T-helper 22 cell (primary cell): ENCODE measurements at places on chromosomes 7 and 10.

DNA sequence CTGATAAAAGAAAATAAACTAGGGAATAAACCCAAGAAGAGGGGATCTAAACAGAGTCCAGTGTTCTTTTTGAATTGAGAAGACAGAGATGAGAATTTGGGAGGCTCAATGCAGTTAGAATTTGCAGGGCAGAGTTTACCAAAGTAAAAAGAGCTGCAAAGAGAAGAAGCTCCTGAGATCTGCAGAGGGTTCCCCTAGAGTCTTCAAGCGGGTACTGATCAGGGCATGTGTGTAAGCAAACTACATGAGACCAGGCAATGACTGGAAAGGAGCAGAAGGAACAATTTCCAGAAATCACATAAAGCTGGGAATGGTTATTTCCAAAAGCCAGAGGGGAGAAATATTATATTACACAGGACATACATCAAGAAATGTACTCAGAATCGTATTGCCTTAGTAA is 58.1 kb upstream of the TES start:
- DNase-seq, result no peak

DNA sequence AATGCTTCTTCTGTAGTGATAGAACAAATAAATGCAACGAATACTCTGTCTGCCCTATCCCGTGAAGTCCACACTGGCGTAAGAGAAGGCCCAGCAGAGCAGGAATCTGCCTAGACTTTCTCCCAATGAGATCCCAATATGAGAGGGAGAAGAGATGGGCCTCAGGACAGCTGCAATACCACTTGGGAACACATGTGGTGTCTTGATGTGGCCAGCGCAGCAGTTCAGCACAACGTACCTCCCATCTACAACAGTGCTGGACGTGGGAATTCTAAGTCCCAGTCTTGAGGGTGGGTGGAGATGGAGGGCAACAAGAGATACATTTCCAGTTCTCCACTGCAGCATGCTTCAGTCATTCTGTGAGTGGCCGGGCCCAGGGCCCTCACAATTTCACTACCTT is 45.8 kb downstream of the FIGNL1 start:
- DNase-seq, result no peak

DNA sequence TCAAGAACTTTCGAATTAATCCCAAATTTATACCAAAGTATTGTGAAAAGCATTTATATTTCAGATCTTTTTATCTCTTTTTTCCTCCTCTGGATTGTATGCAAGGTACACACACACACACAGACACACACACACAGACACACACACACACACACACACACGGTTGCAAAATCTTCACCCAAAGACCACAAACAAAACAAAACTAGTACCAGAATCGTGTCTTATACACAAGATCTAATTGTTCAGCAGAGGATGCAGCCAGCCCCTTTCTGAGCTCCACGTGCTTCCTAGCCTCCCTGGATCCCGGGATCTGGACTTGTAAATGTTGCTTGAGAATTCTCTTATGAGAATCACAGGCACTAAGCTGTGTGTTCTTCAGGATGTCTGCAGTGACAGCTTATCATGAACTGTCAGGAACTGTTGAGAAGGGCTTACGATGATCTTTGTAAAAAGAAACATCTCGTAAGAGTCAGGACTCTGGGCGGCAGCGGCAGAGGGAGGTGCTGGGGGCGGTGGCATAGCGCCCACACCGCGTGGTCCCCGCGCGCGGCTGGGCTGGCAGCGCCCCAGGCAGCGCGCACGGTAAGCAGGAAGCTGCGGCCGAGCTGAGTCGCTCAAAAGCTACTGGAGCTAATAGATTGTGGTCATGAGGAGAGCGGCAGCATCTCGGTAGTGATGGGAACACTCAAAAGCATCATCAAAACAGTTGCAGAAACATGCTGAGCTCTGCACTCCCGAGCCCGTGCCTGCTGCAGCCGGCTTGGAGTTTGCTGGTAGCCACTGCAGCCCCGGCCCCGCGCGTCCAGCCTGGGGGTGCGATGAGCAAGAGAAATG is 277.6 kb downstream of the GATA3 start:
- DNase-seq, result peak; percentile 87

DNA sequence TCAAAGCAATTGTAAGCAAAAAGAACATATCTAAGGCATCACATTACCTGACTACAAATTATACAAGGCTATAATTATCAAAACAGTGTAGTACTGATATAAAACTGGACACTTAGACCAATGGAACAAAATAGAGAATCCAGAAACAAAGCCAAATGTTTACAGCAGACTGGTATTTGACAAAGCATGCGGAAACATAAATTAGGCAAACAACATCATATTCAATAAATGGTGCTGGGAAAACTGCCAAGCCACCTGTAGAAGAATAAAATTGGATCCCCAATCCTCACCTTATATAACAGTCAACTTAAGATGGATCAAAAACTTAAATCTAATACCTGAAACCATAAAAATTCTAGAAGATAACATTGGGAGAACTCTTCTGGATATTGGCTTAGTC is 240.8 kb upstream of the POM121L12 start:
- no peak for DNase-seq

GRCh38 chr10:60914690-60915141 is 29.3 kb downstream of the RHOBTB1 start:
- DNase-seq, result no peak

GRCh38 chr10:69004821-69005220 is 16.2 kb downstream of the KIFBP start:
- DNase-seq, result no peak

- DNase-seq, result no peak
Measured at GRCh38 chr10:118793545-118793944, 38.8 kb upstream of the CACUL1 start.

DNA sequence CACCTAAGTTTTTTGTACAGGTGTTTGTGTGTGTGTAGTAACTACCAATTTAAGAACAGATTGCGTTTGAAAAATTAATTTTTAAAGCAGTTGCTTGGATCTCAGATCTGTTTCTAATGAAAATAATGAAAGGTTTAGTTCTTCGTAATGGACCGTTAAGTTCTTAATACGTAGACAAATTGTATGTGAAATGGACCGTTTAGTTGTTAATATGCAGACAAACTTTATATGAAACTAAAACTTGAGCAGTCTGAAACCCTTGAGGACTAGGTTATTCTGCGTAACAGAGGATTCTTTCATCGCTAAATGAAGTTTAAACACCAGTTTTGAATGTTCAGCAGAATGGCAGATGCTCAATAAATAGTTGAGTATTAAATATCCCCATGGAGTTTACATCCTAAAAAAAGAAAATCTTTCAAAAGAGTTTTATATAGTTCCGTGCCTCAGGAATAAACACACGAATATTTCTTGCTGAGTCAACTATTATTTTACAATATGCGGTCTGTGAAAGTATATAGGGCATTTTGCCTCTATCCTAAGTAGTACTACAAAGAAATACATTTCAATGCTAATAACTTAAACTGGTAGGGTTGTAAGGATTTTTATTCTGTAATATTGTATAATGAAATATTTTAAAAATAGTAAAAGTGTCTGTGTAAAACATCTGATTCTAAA is 1.2 kb downstream of the DBF4 start:
- no peak for DNase-seq

GRCh38 chr7:96397936-96398598 is 76.2 kb upstream of the SLC25A13 start:
- no peak for DNase-seq

- no peak for DNase-seq
Measured at GRCh38 chr7:127598318-127598717, 4.8 kb downstream of the FSCN3 start.

GRCh38 chr7:142940966-142941535 is 1.8 kb downstream of the LLCFC1 start:
- no peak for DNase-seq
